ENCODE measurements at places on chromosomes 4 and X.

DNA sequence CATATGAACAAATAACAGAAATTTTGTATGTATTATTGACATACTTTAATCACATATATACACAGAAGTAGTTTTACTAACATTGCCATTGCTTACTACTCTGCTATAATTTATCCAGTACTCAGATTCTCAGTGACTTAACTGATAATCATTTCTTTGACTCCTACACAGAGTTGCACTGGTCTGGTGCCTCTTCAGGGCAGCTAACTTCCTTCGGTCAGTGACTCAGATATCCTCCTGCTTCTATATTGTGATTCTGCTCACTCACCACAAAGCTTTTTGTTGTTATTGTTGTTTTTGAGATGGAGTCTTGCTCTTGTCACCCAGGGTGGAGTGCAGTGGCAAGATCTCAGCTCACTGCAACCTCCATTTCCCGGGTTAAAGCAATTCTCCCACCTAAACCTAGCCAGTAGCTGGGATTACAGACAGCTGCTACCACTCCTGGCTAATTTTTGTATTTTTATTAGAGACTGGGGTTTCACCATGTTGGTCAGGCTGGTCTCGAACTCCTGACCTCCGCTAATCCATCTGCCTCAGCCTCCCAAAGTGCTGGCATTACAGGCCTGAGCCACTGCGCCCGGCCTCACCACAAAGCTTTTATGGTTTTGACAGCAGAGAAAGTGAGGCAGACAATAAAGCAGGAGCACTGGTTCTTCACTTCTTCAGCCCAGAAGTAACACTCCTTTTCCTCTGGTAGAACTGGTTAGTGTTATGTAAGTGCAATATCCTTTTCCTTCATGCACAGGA, 499.3 kb downstream of the EPHA5 start:
- no peak overlapping the region for H3K27ac ChIP-seq
- no peaks in the 10 kb centered on the region for H3K27me3 ChIP-seq
- H3K36me3 ChIP-seq = no peaks in the 10 kb centered on the region
- H3K4me3 ChIP-seq = no peak overlapping the region
- no peaks in the 10 kb centered on the region for H3K4me1 ChIP-seq
- DNase-seq = no peak

GRCh38 chr4:48341776-48342605, 662 bp downstream of the SLAIN2 start:
- H3K4me3 ChIP-seq = peak overlapping the region; percentile 84
- no peaks in the 10 kb centered on the region for H3K36me3 ChIP-seq
- no peaks in the 10 kb centered on the region for H3K27me3 ChIP-seq
- peak overlapping the region; percentile 72 for H3K27ac ChIP-seq

DNA sequence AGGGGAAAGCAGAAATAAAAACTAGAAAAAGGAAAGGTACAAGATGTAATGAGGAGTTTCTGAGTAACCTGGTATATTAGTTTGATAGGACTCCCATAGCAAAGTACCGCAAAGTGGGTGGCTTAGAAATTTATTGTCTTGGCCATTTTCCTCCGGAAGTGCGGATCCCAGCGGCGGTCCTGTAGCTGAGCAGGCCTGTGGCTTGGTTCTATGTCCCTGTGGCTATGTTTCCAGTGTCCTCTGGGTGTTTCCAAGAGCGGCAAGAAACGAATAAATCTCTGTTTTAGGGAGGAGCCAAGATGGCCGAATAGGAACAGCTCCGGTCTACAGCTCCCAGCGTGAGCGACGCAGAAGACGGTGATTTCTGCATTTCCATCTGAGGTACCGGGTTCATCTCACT, 44.0 kb upstream of the LDB2 start:
- no peaks in the 10 kb centered on the region for H3K36me3 ChIP-seq
- no peak overlapping the region for H3K27ac ChIP-seq
- no peaks in the 10 kb centered on the region for H3K4me1 ChIP-seq
- DNase-seq = no peak

DNA sequence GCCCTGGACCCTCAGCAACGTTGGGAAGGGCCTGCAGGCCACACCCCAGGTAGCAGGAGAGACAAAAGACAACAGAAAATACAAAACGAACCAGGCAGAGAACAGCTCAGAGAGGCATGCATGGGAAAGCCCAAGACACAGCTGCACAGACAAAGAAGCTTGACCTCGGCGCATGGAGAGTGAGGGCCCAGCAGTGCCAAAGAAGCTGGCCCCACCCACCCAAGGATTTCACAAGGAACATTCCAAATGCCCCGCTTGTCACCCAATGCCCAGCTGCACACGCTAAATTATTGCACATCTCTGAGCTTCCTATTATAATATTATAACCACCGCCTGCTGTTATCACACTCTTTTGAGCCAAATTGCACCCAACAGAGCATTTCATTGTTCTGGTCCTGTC, 147.7 kb upstream of the TBL1X start:
- H3K27ac ChIP-seq = no peak overlapping the region
- H3K27me3 ChIP-seq = no peaks in the 10 kb centered on the region
- no peaks in the 10 kb centered on the region for H3K36me3 ChIP-seq
- no peak overlapping the region for H3K4me3 ChIP-seq
- no peak for DNase-seq

- DNase-seq = no peak
- H3K27ac ChIP-seq = no peak overlapping the region
- H3K27me3 ChIP-seq = no peaks in the 10 kb centered on the region
- H3K4me3 ChIP-seq = no peak overlapping the region
- H3K4me1 ChIP-seq = no peaks in the 10 kb centered on the region
Measured at GRCh38 chrX:135324463-135324862, 15.2 kb downstream of the ETDC start.

DNA sequence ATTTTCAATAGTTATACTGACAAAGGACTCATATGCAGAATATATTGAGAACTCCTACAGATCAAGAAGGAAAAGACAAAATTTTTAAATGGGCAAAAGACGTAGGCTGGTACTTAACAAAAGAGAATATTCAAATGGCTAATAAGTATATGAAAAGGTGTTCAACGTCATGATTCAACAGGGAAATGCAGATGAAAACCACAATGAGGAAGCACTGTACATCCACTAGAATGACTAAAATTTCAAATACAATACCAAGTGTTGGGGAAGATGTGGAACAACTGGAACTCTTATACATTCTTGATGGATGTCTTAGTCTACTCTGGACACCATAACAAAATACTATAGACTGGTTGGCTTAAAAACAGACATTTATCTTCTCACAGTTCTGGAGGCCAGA, 1.3 kb upstream of the MRFAP1L1 start:
- no peaks in the 10 kb centered on the region for H3K36me3 ChIP-seq
- DNase-seq = no peak
- no peak overlapping the region for H3K4me3 ChIP-seq
- H3K27me3 ChIP-seq = no peaks in the 10 kb centered on the region

DNA sequence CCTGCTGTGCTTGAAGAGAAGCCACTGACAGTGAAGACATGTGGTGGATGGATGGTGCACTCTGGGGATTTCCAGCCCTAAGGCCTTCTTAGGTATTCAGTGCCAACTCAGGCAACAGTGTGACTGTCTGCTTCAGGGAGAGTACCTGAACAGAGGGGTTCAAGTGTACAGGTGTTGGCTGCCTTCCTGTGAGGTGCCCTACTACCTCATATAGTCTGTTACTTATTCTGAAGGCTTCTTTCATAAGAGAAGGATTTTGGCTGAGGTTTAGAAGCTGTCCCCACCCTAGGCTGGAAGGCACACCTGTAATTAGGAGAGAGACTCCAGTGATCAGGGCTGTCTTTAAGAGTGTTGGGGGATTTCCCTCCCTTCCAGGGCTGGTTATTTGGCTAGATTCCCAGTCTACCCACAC, 1.8 kb downstream of the FTHL17 start:
- H3K27ac ChIP-seq = no peak overlapping the region
- DNase-seq = no peak
- H3K4me1 ChIP-seq = no peaks in the 10 kb centered on the region
- H3K36me3 ChIP-seq = no peaks in the 10 kb centered on the region
- H3K4me3 ChIP-seq = no peak overlapping the region

DNA sequence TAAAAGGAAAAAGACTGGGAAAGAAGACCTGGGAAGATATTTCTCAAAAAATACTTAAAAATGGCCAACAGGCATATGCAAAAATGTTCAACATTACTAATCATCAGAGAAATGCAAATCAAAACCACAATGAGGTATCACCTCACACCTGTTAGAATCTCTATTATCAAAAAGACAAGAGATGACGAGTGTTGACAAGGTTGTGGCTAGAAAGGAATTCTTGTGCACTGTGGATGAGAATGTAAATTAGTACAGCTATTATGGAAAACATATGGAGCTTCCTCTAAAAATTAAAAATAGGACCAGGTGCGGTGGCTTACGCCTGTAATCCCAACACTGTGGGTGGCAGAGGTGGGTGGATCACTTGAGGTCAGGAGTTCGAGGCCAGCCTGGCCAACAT, 50.0 kb downstream of the C4orf46 start:
- H3K36me3 ChIP-seq = no peaks in the 10 kb centered on the region
- H3K4me1 ChIP-seq = no peaks in the 10 kb centered on the region
- no peak overlapping the region for H3K27ac ChIP-seq
- H3K27me3 ChIP-seq = no peaks in the 10 kb centered on the region
- H3K4me3 ChIP-seq = no peak overlapping the region

- H3K27ac ChIP-seq = no peak overlapping the region
- DNase-seq = no peak
Measured at GRCh38 chr4:76365636-76366035, 55.3 kb downstream of the CCDC158 start.

- no peaks in the 10 kb centered on the region for H3K4me1 ChIP-seq
- H3K36me3 ChIP-seq = no peaks in the 10 kb centered on the region
- no peaks in the 10 kb centered on the region for H3K27me3 ChIP-seq
- no peak overlapping the region for H3K4me3 ChIP-seq
Measured at GRCh38 chr4:187103351-187103750, 379.7 kb upstream of the FAT1 start.

DNA sequence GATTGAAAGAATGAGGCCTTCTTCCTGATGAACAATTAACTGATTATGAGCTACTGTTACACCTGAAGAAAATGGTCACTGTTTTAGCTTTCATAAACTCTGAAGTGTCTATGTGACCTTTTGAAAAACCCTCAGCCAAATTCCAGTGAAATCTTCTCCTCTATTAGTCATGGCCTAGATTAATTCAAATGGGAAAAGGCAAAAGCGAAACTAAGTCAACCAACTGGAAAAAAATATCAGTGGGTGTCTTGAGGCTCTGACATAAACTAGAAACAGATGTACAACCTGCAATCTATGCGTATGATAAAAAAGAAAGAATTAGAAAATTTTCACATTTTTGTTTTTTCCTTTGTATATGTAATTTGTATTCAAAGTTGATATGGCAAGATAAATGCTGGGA, 169.4 kb upstream of the BANK1 start:
- H3K27me3 ChIP-seq = no peaks in the 10 kb centered on the region
- H3K4me3 ChIP-seq = no peak overlapping the region
- H3K27ac ChIP-seq = no peak overlapping the region
- no peaks in the 10 kb centered on the region for H3K4me1 ChIP-seq
- no peak for DNase-seq

- no peaks in the 10 kb centered on the region for H3K4me1 ChIP-seq
- no peak overlapping the region for H3K27ac ChIP-seq
- H3K4me3 ChIP-seq = no peak overlapping the region
Measured at GRCh38 chr4:73764513-73764912, 24.1 kb downstream of the CXCL8 start.

DNA sequence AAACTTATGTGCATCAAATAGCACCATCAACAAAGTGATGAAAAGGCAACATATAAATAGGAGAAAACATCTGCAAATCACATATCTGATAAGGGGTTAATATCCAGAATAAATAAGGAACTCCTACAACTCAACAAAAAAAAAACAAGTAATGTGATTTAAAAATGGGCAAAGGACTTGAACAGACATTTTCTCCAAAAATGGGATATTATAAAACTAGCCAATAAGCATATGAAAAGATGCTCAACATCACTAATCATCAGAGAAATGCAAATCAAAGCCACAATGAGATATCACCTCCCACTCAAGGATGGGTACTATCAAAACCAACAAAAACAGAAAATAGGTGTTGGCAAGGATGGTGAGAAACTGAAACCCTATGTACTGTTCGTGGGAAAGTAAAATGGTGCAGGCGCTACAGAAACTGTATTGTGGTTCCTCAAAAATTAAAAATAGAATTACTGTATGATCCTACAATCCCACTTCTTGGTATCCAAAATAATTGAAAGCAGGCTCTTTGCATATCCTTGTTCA, 2.4 kb downstream of the DNAJB14 start:
- no peak overlapping the region for H3K4me3 ChIP-seq
- H3K4me1 ChIP-seq = peaks cover 14% of the 10 kb centered on the region
- H3K27me3 ChIP-seq = no peaks in the 10 kb centered on the region
- no peak overlapping the region for H3K27ac ChIP-seq
- H3K36me3 ChIP-seq = peaks cover 12% of the 10 kb centered on the region

GRCh38 chrX:47577424-47577823, 4.8 kb upstream of the TIMP1 start:
- H3K27ac ChIP-seq = no peak overlapping the region
- H3K36me3 ChIP-seq = no peaks in the 10 kb centered on the region
- H3K27me3 ChIP-seq = no peaks in the 10 kb centered on the region
- H3K4me3 ChIP-seq = no peak overlapping the region
- H3K4me1 ChIP-seq = no peaks in the 10 kb centered on the region

- H3K36me3 ChIP-seq = no peaks in the 10 kb centered on the region
- no peaks in the 10 kb centered on the region for H3K4me1 ChIP-seq
- no peaks in the 10 kb centered on the region for H3K27me3 ChIP-seq
- DNase-seq = no peak
- no peak overlapping the region for H3K27ac ChIP-seq
Measured at GRCh38 chrX:153625271-153626024, 21.6 kb upstream of the DUSP9 start.

GRCh38 chr4:152255437-152255836, 280.5 kb downstream of the FBXW7 start:
- DNase-seq = no peak

DNA sequence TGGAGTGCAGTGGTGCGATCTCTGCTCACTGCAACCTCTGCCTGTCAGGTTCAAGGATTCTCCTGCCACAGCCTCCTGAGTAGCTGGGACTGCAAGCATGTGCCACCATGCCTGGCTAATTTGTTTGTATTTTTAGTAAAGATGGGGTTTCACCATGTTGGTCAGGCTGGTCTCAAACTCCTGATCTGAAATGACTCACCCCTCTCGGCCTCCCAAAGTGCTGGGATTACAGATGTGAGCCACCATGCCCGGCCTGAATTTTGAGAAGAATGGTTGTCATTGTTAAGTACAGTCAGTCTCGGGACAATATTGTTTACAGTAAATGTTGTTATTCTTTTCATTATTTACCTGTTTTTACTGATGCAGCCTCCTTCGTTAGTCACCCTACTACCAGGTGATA, 1226.2 kb upstream of the TENM3 start:
- no peak for DNase-seq
- no peaks in the 10 kb centered on the region for H3K27me3 ChIP-seq
- no peaks in the 10 kb centered on the region for H3K36me3 ChIP-seq
- H3K27ac ChIP-seq = no peak overlapping the region
- no peaks in the 10 kb centered on the region for H3K4me1 ChIP-seq
- H3K4me3 ChIP-seq = no peak overlapping the region
